ENCODE measurements at places on chromosomes 2 and 18.
A peak's percentile ranks its signal among the peaks of the same experiment; 100 is the strongest.

GRCh38 chr2:239644011-239644410 is 243.2 kb upstream of the HDAC4 start:
- DNase-seq, result peak; percentile 13

DNA sequence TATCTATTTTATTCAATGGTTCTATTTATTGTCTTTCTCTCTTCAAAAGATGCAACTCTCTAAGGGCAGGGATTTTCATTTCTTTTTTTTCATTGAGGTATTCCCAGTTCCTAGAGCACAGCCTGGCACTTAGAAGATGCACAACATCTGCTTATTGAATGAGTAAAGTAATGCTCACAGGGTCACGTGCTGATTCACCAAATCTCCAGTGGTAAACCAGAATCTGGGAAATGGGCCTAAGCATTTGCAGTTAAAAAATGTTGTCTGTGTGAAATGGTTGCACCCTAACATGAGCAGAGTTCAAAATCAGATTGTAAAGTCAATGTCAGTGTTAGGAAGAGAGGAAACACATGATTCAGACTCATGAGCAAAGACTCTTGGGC is 15.8 kb downstream of the SLC8A1 start:
- DNase-seq, result no peak

DNA sequence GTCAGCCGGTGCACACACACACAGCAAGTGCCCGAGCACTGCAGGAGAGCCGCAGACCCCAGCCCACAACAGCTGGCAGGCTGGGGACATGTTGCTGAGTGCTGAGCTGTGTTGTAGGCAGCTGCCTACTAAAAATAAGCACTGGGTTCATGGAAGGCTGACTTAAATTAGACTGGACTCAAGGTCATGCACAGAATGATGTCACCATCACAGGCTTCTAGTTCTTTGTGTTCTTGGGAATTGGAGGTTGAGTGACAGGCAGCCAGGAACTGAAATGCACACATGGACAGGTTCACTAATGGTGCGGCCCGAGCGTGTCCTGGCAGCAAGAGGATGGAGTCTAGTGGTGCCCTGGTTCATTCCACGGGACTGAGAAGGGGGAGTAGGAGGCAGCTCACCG is 71.3 kb downstream of the VWA3B start:
- DNase-seq, result no peak

GRCh38 chr18:4551001-4551360 is 95.9 kb upstream of the DLGAP1 start:
- no peak for DNase-seq

GRCh38 chr18:79600596-79600995 is 79.0 kb upstream of the CTDP1 start:
- no peak for DNase-seq

- DNase-seq, result no peak
These were observed 6.7 kb downstream of the ATG16L1 start for GRCh38 chr2:233258211-233258610.

DNA sequence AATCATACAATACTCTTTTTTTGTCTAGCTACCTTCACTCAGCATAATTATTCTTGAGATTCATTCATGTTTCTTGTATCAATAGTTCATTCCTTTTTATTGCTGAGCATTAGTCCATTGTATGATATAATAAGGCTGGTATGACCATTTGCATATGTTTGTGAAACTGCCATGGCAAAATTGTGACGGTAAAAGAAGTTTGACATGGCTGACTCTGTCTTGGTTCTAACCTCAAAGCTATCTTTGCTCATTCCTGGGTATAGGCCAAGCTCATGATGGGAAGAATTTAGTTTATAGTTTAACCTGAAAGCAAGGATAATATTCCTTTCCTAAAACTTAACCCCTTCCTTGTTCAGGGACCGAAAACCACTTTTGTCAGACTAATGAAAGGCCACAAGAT is 46.4 kb downstream of the COMMD1 start:
- DNase-seq, result no peak

DNA sequence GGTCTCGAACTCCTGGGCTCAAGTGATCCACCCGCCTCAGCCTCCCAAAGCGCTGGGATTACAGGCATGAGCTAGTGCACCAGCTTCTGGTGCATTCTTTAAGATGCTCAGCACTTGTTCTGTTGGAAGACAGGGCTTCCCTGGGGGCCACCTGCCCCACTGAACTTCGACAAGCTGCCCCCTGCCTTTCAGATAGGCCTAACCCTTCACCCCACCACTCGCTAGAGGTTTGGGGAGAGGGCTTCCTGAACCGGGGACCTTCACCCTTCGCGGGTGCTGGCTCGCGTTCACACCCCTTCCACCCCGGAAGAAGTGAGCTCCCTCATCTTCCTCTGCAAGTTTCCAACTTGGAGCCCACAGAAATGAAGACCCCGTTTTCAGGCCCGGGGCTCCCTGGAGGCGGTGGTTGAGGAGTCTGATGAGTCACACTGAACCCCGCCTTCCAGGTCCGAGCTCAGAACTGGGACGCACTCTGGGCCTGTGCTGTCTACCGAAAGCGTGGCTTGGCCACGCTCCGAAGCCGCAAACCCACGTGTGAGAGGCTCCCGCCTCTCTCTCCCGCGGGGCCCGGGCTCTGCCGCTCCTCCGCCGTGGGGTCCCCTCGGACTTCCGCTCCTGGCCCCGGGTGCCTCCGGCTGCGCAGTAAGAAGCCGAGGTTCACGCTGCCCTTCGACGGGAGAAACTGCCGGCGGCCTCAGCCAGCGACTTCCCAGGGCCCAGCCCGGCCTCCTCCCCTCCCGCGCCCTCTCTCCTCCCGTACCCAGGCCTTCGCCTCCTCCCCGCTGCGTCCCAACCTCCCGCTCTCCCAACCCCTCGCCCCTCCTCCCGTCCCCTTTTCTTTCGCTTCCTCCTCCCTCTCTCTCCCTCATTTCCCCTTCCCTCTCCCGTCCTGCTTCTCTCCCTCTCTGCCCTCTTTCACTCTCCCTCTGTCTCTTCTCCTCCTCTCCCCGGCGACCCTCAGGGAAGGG is 47.5 kb upstream of the SP3 start:
- DNase-seq, result peak; percentile 13

GRCh38 chr2:39356922-39357639 is 80.0 kb downstream of the MAP4K3 start:
- DNase-seq, result no peak

DNA sequence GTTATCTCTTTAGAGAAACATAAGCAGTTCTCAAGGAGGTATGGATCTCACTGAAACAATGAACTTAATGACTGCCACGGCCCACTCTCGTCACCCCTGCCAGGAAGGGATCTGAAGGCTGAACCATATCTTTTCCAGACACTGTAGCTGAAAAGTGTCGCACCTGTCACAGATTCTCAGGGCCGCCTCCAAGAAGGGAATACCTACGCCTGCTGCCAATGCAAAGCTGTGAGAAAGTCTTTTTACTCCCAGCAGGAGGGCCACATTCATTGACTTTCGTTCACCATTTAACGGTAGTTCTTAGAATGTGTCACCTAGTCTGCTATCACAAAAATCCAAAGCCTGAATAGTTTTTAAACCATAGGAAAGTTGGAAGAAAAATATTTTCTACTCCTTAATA is 66.7 kb upstream of the SH3BP4 start:
- DNase-seq, result no peak

DNA sequence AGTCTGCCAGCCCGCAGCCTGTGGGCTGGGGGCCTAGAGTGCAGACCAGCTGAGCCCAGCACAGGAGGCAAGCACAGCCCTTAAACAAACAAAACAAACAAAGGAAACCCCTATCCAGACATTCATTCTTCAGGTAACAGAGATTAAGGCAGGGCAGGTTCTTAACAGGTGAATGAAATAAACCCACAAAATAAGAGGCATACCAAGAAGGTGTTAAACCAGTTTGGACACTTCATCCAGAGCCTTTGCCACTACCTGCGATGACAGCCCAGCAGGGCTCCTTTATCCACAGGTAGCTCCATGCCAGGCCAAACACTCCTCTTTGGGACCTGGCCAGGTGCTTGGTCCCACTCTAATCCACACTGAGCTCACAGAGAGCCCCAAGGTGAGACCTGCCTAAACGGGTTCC is 209.7 kb upstream of the SIX2 start:
- DNase-seq, result no peak

DNA sequence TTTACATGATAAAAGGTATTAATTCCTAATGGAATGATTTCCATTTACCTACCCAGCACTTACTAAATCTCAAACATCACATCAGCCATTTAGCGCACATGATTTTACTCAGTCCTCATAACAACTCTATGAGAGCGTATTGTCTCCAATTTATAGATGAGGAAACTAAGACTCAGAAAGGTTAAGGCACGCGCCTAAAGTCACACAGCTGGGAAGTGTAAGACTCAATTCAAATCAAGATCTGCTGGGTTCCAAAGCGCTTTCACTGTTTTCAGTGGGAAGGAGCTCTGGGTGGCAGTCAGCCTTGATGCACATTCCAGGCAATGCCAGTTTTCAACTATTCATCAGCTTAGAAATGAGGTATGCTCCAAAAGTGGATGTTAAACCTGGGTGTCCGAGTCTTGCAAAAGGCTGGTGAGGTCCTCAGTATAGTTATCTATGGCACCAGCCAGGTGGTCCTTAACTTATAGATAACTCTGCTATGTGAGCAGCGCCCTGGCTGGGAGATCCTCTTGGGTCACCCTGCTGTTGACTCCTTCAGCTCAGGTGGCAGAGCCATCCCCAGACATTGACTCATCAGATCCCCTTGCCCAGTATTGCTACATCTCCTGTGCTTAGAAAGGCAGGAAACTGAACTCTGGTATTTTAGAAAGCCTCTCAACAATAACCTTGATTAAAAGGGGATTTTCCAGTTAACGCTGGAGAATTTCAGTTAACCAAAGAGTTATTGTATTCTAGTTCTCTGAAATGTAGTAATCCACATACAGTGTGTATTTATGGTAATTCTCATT is 47.1 kb downstream of the SLC4A1AP start:
- DNase-seq, result no peak

- DNase-seq, result no peak
These were observed 253.3 kb upstream of the OSR1 start for GRCh38 chr2:19611491-19612332.

DNA sequence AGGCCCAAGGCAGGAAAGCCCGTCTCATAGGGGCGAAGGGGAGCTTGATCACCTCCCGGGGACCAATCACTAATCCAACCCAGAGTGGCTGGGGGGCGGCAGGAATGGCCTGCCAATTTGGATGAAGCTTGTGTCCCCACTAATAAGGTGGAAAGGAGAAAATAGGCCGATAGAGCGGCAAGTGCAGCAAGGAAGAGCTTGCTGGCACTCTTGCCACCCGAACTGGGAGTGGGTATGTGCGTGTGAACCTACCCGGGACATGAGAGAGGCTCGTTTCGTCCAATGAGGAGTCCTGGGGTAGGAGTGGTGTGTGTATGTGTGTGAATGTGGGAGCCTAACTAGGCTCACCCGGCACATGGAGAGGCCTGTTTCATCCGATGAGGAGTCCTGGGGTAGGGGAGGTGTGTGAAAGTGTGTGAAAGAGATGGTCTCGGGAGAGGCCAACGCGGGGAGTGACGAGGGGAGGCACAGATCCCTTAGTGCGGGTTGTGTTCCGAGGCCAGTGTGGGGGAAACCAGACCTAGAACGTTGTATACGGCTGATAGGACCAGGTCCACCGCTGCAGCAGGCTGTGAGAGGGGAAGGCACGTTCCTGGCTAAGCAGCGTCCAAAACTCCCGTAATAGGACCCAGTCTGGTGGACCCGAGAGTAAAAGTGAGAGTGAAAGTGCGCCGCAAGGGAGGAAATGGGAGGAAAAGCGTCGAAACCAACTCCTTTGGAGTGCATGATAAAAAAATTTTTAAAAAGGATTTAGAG is 47.1 kb upstream of the SELENOI start:
- DNase-seq, result peak; percentile 36

- no peak for DNase-seq
These were observed 387.5 kb downstream of the CDH2 start for GRCh38 chr18:27789406-27789805.

DNA sequence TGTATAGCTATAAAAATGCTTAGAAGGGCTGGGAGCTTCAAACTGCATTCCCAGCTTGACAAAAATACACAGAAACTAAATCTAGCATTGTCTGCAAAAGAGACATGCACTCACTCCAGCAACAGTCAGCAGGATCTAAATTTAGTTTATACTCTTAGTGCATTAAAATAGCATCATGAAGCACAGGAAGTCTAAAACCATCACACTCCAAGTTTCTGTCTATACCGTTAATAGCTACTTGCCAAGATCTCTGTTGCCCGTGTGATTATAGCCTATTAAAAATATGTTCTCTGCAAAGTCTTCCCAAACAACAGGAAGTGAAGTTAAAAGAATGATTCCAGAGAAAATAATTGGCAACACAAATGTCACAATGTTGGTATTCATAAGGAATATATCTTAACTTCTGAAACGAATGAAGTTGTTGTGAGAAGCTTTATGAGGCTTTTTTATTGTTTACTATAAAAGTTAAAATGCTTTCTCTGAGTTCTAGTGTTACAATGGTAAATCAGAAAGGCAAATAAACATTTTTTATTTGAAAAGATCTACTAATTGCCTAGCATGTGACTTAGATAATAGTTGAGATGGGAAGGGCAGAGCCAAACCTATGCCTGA is 184.2 kb downstream of the ZNF385B start:
- no peak for DNase-seq

- no peak for DNase-seq
These were observed 5.7 kb downstream of the GREB1 start for GRCh38 chr2:11539317-11540147.

- no peak for DNase-seq
These were observed 143.5 kb upstream of the NCK2 start for GRCh38 chr2:105600949-105601794.

GRCh38 chr2:23596316-23596885 is 211.4 kb downstream of the KLHL29 start:
- DNase-seq, result no peak

GRCh38 chr18:31303771-31304170 is 14.2 kb upstream of the DSG1 start:
- DNase-seq, result no peak

GRCh38 chr2:121071034-121071504 is 213.9 kb downstream of the TFCP2L1 start:
- DNase-seq, result peak; percentile 48

DNA sequence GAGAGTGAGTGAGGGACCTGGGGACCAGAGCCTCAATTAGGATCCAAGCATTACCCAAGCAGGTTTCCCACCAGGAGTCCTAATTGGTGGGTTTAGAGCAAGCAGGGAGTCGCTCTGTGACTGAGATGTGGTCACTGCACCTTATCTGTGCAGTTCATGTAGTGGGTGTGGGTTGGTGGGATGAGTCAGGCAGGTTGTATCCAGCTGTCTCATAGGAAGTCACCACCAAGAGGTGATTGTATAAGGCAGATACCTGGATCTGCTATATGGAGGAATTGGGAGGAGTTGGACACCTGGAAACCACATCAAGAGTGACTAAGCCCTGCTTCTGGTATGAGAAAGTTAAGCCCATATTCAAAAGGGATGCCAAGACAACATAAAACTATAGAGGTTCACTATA is 106.8 kb downstream of the ARHGAP28 start:
- no peak for DNase-seq
